ENCODE measurements at places on chromosomes 2 and 18.
A peak's percentile ranks its signal among the peaks of the same experiment; 100 is the strongest.

GRCh38 chr2:113711851-113712250 is 44.6 kb downstream of the SLC35F5 start:
- DNase-seq: no peak

GRCh38 chr2:38966678-38967077 is 77.0 kb downstream of the ARHGEF33 start:
- DNase-seq: no peak

DNA sequence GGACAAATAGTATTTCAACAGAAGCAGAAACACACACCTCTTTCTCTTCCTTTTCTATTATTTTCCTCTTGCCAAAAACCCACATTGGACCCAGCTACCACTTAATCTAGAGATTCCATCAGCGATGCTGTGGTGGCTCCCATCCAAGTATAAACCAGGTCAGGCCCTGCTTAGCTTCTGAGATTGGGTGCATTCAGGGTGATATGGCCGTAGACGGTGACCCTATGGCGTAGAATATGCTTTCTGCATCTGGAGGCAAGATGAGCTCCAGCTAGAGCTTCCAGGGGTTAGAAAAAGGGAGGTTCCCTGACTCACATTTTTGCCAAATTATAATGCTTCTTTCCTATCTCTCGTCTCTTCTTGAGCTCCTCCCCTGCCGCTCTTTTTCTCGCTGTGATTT is 66.5 kb downstream of the TNP1 start:
- DNase-seq: no peak

DNA sequence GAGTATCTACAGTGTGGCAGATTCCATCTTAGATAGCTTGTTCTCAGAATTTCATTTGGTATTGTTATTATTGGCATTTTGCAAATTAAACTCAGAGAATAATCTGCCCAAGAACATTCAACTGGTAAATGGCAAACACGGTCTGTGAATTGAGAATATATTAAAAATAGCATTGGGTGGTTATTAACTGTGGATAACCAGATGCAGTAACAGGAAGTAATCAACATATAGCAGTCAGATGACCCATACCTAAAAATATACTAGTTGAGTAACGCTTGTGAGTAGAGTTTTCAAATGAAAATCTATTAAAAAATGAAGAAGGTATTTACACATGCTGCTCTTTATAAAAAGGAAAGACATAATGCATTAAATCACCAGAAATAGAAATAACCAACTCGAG is 129.5 kb downstream of the ZNF804A start:
- DNase-seq: no peak

GRCh38 chr2:164574931-164575330 is 46.4 kb downstream of the GRB14 start:
- DNase-seq: no peak

GRCh38 chr2:88880441-88880953 is 189.0 kb downstream of the RPIA start:
- peak; percentile 12 for DNase-seq

- DNase-seq: no peak
These were observed 146.3 kb downstream of the GCA start for GRCh38 chr2:162490052-162490717.

- DNase-seq: no peak
These were observed 71.3 kb downstream of the ITGA4 start for GRCh38 chr2:181528441-181528840.

DNA sequence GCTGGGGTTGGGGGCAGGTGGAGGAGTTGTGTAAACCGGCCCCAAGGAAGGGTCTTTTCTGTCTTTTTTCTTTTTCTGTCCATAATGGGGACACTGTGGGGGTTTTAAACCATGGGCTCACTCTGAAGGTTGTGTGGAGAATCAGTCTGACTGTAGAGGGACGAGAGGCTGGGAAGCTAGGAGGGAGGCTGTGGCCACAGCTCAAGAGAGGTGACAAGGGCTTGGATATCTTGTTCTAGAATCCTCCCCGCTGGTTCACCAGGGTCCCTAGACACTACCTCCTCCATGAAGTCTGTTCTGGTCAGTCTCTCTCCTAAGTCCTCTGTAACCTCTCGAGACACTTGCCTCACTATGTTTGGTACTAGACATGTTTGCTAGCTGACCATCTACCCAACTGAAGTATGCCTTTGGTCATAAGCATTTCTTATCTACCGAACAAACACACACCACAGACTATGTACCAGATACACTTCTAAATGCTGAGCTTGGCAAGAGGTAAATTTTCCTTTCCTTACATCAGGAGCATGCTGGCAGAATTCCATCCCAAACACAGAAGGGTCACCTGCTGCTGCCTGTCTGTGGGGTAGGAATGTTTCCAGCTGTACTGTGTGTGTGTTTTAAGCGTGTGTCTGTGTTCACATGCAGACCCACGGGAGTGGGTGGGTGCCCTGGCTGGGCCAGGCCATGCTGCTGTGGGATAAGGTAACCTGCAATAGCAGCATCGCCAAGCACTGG is 69.6 kb upstream of the MGAT4A start:
- DNase-seq: no peak

- no peak for DNase-seq
These were observed 51.3 kb downstream of the RNF144A start for GRCh38 chr2:6968319-6969100.

DNA sequence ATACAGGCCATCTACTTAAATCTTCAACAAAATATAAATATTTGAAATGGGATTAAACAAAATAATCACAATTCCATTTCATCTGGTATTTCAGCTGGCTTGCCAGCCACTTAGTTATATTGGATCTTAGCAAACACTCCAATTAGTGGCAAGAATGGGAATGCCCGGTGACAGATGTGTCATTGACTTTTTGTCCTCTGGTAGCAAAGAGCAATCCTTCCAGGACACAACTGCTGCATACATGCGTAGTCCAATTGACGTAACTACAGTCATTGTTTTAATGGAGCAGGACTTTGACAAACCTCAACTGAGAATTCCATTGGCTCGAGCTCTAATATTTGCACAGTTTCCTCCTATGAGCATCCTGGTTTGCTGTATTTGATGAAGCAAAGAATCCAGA is 69.9 kb downstream of the RNF152 start:
- DNase-seq: no peak

- DNase-seq: no peak
These were observed 108.3 kb downstream of the PIEZO2 start for GRCh38 chr18:11040823-11041656.

DNA sequence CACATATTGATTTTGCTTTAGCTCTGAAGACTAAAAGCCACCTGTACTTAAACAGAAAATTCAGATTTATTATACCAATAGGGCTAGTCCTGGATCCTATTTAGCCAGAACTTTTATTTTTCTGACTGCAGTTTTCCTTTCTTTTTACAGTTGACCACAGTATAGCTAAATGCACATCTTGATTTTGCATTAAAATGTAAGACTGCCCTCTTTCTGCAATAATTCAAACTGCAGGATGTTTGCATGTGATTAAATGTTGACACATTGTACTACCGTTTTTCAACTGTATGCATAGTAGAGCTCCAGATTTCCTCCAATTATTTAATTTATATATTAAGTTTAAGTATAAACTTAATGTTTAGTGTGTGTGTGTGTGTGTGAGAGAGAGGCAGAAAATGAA is 1262.9 kb downstream of the SUCLG1 start:
- DNase-seq: no peak

DNA sequence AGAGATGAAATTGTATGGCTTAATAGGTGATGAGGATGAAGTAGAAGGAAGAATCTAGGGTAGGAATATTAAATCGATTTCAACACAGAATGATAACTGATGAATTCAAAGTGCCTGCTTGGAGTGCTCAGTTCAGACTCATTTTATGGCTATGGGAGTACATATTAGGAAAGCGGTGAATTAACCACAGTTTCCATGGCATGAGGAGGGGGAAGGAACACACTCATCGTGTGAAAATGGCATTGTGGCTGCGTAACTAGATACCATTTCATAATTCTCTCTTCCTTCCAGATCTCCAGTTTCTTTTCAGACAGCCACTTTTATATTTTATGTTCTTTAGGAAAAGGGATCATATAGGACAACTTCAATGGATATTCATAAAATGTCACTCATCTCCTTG is 232.3 kb upstream of the KCNJ3 start:
- DNase-seq: no peak

DNA sequence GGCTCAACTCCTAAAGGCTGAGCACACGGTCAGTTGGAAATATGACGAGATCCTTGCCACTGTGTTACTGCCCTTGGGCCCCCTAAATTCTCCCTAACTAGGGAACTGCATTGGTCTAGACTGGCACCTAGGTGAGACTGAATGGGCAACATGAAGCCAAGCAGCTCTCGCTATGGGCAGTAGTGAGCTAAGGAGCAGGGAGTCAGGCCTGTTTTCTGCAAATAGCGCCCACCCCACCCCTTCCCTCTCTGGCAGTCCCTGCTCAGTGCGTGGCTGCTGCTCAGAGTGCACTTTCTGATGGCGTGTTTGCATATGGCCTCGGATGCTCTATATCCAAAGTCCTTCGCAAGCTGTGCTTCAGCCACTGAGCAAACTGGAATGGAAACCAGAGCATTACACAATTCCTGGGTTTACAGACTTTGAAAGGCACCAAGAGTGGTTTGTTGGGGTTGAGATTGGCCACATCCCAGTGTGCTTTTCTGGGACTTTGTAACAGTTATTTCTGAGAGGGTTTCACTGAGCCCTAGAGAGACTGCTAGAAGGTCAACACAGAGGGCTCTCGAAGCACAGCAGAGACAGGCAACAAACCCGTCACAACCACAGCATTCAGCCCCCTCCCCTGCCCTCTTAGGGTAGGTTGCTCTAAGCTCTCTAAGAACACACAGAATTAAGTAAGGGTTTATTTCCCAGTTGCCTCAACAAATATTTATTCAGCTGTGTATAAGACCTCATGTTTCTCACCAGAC is 419.9 kb downstream of the STK39 start:
- no peak for DNase-seq

DNA sequence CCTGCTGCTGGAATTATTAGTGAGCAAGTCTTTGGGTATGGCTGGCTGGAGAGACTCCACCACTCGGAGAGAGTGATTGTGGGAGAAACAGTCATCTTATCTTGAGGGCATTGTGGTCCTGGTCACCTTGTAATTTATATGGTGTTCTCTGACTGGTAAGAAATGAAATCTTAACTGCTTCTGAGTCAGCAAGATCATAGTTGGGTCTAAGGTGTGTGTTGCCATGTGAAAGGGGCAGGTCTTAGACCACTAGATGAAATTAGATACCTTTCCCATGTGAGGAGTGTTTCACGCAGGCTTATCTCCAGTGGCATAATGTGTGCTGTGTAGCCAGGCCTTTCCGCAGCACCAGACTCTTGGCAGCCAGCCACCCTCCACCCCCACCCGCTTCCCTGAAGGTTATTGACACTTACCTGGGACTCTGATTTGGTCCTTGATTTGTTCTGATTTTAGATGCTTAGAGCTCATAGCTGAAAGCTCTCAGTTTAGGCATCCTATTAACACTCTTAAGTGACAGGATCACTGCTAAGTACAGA is 7.7 kb downstream of the MAPRE3 start:
- no peak for DNase-seq

DNA sequence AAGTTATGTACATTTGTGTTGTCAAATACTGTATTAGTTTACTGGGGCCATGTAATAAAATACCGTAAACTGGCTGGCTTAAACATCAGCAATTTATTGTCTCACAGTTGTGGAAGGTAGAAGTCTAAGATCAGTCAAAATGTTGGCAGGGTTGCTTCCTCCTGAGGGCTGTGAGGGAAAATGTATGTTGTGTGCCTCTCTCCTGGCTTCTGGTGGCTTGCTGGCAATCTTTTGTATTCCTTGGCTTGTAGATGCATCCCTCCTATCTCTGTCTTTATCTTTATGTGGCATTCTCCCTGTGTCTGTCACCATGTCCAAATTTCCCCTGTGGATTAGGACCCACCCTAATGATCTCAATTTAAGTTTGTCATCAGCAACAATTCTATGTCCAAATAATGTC is 37.0 kb upstream of the SLC30A6 start:
- no peak for DNase-seq

GRCh38 chr2:239957681-239958472 is 67.3 kb downstream of the NDUFA10 start:
- no peak for DNase-seq

- no peak for DNase-seq
These were observed 774.3 kb upstream of the TMEFF2 start for GRCh38 chr2:192969055-192969454.

DNA sequence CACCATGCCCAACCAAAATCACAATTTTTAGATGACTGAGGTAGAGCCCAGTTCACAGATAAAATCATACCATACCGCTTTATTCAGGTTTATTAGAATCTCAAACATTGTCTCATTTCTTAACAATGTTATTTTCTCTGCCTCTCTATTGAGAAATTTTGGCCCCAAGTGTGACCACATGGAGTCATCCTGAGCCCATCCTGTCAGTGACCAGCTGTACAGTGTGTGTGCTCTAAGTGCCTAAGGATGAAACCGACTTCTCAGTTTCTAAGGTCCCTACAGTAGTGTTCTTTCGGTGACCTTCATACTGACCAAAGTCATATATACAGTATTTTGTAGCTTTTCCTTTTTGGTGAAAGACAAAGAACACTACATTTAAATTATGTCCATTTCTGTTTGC is 123.7 kb upstream of the MSTN start:
- DNase-seq: no peak

- no peak for DNase-seq
These were observed 113.5 kb downstream of the COLEC12 start for GRCh38 chr18:386994-387393.

GRCh38 chr18:26656944-26657536 is 108.7 kb upstream of the KCTD1 start:
- DNase-seq: no peak

GRCh38 chr2:121247534-121247933 is 37.5 kb downstream of the TFCP2L1 start:
- no peak for DNase-seq
